ENCODE measurements at places on chromosomes 2 and 18.

GRCh38 chr2:150389447-150389846 lies 98.0 kb downstream of the RND3 start:
- DNase-seq, result no peak

- DNase-seq, result no peak
These were observed 123.4 kb upstream of the CTNNA2 start for GRCh38 chr2:79389481-79389880.

GRCh38 chr2:9657731-9658130 lies 26.9 kb upstream of the YWHAQ start:
- no peak for DNase-seq

- no peak for DNase-seq
These were observed 491.0 kb upstream of the KLHL29 start for GRCh38 chr2:22893761-22894517.

GRCh38 chr18:7740821-7741220 lies 173.7 kb downstream of the PTPRM start:
- no peak for DNase-seq

DNA sequence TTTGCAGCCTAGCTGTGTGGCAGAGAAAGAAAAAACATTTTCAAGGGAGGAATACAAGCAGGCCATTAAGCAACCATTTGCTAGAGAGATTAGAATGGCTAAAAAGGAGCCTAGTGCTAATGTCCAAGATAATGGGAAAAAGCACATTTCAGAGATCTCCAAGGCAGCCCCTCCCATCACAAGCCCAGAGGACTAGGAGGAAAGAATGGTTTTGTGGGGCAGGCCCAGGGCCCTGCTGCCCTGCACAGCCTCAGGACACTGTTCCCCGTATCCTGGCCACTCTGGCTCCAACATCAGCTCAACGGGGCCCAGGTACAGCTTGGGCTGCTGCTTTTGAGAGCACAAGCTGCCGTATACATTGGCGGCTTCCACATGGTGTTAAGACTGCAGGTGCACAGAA lies 16.5 kb upstream of the GBX2 start:
- no peak for DNase-seq

DNA sequence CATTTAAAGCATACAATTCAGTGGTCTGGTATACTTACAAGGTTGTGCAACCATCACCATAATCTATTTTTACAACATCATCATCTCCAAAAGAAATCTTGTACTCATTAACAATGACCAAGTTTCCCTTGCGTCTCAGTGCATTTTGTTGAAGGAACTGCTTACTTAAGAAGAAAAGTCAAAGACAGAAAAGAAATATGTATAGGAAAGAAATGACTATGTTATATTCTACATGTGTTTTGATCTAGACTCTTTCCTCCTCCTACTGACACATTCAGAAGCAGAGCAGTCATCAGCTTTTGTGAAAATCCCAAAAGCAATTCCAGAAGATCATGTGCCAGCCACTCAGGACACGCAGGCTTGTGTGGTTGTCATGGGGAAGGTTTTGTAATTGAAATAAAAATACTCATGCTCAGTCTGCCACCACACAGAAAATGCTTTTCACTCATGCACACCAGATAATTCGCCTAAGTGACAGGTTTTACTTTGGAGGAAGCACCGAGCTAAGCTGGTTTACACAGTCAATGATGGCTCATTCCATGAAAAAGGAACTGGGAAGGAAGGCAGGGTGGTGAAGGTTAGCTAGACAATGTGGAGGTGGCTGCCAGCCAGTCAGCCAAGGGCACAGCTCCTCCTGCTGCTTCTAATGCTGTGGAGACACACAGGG lies 158.5 kb upstream of the REV1 start:
- no peak for DNase-seq

DNA sequence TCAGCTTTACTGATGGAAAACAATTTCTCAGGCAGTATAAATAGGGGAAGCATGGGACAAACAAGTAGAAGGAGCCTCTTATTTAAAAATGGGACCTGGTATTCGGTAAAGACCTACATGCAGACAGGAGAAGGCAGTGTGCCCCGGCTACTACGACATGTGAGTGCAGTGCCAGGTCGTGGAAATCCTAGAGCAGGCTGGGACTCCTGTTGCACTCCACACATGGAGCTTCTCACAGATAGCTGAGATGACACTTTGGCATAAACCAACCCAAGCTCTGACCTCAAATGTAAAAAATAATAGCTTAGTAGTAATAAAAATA lies 885 bp upstream of the DSEL start:
- peak; percentile 23 for DNase-seq

DNA sequence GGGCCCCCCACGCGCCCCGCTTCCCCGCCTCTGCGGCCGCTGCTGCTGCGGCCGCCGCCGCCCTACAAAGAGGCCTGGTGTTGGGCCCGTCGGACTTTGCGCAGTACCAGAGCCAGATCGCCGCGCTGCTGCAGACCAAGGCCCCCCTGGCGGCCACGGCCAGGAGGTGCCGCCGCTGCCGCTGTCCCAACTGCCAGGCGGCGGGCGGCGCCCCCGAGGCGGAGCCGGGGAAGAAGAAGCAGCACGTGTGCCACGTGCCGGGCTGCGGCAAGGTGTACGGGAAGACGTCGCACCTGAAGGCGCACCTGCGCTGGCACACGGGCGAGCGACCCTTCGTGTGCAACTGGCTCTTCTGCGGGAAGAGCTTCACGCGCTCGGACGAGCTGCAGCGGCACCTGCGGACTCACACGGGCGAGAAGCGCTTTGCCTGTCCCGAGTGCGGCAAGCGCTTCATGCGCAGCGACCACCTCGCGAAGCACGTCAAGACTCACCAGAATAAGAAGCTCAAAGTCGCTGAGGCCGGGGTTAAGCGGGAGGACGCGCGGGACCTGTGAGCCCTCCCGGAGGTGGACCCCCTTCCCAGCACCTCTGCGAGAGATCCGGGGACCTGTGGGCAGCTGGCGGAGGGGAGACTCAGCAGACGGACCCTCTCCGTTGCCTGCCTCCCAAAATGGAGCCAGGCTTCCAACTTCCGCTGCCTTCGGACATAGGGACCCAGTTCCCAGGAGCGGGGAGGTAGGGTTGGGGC lies 1.9 kb downstream of the SP5 start:
- DNase-seq, result peak; percentile 38

DNA sequence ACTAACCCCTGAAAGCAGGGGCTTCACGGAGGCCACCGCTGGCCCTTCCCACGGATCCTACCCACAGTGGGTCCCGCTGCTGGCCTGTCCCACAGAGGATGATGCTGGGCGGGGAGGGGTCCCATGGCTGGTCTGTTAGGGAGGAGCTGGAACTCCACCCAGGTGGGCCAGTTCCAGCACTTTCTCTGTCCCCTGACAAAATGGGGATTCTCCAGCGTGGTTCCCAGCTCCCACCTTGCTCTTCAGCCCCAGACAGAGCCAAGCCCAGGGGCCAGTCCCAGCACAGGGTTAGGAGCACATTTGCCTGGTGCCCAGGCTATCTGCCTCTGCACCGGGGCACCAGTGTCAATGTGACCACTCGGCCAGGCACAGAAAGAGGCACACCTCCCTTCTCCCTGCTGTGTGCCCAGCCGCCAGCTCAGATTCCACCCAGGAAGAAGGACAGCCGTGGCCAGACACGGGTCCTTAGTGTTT lies 50.0 kb downstream of the ANKMY1 start:
- DNase-seq, result peak; percentile 16

- no peak for DNase-seq
These were observed 6.9 kb downstream of the TWIST2 start for GRCh38 chr2:238854699-238855229.

DNA sequence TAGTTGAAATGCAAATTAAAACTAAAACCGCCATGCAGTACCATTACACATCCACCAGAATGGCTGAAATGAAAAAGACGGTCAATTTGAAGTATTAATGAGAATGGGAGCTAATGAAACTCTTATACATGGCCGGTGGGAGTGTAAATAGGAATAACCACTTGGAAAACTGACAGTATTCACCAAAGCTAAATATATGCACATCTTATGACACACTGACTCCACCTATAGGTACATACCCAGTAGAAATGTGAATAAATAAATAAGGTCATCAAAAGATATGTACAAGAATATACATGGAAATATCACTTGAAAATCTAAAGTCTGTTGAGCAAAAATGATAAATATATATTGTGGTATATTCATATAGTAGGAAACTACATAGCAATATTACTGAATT lies 57.7 kb downstream of the CWC22 start:
- no peak for DNase-seq

GRCh38 chr2:18550433-18550832 lies 10.0 kb downstream of the RDH14 start:
- DNase-seq, result no peak

DNA sequence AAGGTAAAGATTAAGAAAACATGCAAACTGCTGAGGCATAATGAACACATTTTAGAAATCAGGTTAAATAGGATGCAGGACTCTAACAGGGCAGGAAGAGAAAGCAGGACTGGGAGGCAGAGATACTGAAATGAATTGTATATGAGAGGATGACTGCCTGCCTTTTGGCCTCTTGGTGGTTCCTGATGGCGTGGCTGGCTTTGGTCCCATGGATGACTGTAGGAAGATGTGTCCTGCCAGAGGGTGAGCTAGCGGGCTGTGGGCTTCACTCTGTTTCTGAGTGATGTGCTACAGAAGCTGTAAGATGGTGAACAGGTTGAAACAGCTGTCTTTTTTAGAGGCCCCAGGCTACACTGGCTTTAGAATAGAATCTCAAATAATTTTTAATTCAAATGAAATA lies 517.0 kb downstream of the SLC4A3 start:
- DNase-seq, result no peak

- no peak for DNase-seq
These were observed 765 bp upstream of the ING5 start for GRCh38 chr2:241701149-241701398.

GRCh38 chr2:137173463-137173862 lies 408.1 kb downstream of the THSD7B start:
- no peak for DNase-seq

DNA sequence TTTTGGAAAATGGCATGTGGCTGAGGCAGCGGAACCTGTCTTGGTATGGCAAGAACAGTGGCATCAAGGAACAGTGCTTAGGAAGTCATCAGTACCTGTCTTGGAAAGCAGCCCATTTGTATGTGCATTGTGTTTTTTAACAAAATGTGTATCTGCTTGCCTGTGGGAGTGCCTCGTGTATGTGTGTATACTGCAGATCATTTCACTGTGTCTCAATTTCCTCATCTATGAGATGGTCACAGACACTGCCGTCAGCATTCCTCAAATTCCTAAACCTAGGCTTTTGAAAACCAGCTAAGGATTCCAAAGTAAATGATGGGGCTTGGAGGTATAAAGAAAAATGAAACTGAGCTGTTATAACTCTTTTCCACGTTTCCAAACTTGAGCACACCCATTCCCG lies 441.3 kb downstream of the RND3 start:
- DNase-seq, result no peak

DNA sequence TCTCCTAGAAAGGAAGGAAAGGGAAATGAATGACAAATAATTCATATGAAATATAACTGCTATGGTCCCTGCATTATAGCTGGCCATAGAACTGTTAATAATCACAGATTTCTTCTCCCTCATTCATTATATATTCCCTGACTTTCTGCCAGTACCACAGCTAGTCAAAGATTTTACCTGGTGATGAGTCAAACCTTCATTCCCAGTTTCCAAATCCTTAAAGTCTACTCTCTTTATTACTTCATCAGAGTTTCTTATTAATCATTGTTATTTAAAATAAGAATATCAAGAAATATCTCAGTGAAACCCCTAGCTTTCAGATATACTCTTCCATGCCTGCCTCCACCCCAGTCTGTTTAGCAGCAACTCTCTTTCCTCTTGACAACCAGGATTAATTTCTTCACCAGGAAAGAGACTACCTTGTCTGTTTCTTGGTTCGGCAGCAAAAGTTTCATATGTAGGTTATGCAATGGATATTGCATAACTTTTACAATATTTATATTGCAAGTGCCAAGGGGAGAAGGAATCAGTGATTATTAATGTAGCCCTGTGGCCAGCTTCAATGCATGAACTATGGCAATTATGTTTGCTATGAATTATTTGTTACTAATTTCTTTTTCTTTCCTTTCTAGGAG lies 533.8 kb downstream of the FBXO15 start:
- DNase-seq, result no peak

GRCh38 chr2:64763126-64763525 lies 109.4 kb upstream of the SERTAD2 start:
- no peak for DNase-seq

DNA sequence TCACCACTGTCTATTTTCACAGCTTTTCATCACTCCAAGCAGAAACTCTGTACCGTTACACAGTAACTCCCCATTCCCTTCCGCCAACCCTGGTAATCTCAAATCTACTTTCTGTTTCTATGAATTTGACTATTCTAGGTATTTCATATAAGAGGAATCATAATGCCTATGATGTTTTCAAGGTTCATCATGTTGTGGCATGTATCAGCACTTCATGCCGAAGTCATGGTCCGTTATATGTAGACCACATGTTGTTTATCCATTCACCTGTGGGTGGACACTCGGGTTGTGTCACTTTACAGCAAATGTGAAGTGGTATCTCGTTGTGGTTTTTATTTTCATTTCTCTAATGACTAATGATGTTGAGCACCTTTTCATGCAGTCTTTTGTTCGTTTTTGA lies 21.6 kb downstream of the CPSF3 start:
- no peak for DNase-seq

- no peak for DNase-seq
These were observed 68.8 kb upstream of the KCTD1 start for GRCh38 chr18:26617151-26617554.

- DNase-seq, result no peak
These were observed 53.9 kb downstream of the SPATS2L start for GRCh38 chr2:200360364-200360763.

- DNase-seq, result no peak
These were observed 942.6 kb downstream of the SUCLG1 start for GRCh38 chr2:83516503-83516902.

GRCh38 chr2:205984381-205984780 lies 101.6 kb downstream of the INO80D start:
- DNase-seq, result no peak

DNA sequence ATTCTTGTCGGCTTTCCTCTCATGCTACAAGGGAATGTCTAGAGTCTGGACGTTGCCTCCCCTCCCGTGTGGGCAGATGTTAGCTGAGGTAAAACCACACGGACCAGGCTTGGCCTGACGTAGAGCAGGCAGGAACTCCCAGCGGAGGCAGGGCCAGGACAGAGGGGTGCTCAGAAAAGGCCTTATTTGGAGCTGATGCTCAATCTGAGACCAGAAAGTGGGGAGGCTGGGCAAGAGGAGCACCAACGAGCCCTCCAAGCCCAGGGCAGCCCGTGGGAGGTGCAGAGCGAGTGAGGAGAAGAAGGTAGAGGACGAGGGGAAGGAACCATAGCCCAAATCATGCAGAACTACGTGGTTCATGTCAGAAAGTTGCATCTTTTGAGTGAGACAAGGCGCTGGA lies 9.0 kb downstream of the TEX51 start:
- DNase-seq, result no peak

GRCh38 chr2:128390991-128391630 lies 72.4 kb upstream of the HS6ST1 start:
- DNase-seq, result no peak

Data from activated naive CD4-positive, alpha-beta T cell treated with anti-CD3 and anti-CD28 coated beads, Interleukin-2, amount 10 ng/mL, durations not matched to agents 7 days and 5 days (primary cell).